ENCODE measurements at places on chromosomes 4 and X.

- DNase-seq, result no peak
Observed at GRCh38 chrX:25534091-25534490, 518.3 kb upstream of the ARX start.

- DNase-seq, result peak; percentile 29
Observed at GRCh38 chr4:15598644-15599043, 56.5 kb downstream of the FBXL5 start.

- no peak for DNase-seq
Observed at GRCh38 chrX:154113729-154114128, 16.2 kb upstream of the MECP2 start.

DNA sequence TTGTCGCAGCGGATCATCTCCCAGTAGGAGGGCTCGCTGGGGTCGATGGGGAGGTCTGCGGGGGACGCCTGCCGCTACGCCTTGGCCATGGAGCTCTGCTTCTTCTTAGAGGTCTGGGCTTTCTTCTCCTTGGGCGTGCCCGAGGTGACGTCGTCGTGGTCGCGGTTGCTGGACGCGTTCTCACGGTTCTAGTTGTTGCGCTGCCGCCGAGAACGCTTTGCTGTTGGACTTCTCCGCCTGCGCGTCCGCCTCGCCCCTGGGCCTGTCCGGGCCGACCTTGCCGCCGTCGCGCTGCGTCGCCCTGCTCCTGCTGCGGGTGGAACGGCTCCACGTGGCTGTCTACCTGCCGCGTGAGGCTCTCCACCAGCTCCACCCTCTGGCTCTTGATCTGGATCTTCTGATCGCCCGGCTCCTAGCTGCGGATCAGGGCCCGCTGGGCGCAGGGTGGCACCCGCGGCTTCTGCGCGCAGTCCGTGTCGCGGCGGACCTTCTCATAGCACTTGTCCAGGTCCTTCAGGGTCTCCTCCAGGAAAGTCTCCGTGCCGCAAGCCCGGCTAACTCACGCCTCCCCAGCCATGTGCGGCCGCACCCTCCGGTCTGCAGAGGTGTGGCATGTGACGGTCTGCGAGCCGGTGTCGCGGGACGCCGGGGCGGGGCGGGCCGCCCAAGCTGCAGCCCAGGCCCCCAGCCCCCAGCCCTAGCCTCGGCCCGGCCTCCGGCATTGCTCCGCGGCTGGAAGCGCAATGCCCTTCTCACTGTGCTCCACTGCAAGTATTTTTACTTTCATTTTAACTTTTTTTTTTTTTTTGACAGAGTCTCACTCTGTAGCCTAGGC, 40.5 kb upstream of the OGT start:
- DNase-seq, result no peak

Measured in AG04449 (cell line).